ENCODE measurements at places on chromosomes 3 and 15.

- DNase-seq, result no peak
Measured at GRCh38 chr15:66066005-66066404, 187.5 kb downstream of the MEGF11 start.

- no peak for DNase-seq
Measured at GRCh38 chr3:128409624-128410581, 56.8 kb downstream of the DNAJB8 start.

DNA sequence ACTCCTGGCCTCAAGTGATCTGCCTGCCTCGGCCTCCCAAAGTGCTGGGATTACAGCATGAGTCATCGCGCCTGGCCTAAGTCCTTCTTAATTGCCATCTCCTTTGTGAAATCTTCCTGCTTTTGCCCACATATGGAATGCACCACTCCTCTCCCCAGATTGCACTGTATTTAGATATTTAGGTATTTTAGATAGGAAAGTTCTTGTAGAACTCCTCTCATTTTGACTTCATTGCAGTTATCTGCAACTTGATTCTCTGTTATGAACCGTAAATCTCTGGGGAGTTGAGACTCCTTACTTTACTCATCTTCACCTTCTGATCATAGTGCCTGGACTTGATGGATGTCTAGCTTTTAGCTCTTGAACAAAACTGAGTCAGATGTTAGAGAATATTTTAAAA lies 150.7 kb downstream of the AKAP13 start:
- DNase-seq, result no peak

GRCh38 chr15:50148362-50148963 lies 29.4 kb upstream of the ATP8B4 start:
- DNase-seq, result no peak

GRCh38 chr15:41340189-41340695 lies 7.6 kb downstream of the NUSAP1 start:
- no peak for DNase-seq

Data from anterior cingulate cortex (tissue), 58 donors.